Endothelial cell of umbilical vein (primary cell): ENCODE measurements at places on chromosomes 7 and 10. TPM values are rescaled to one million over a fixed set of nuclear protein-coding genes. Genes with fewer than 3 reads are reported as not detected.

GRCh38 chr10:117805139-117805538 is 241.6 kb downstream of the RAB11FIP2 start:
- no peak for DNase-seq

GRCh38 chr7:78396210-78396609 is 597.6 kb downstream of the PHTF2 start:
- no peak for DNase-seq

The PCDH15 gene
- total RNA-seq: not detected in 2 replicates

The NOM1 gene
- 36.7 and 38.6 TPM in 2 replicates for total RNA-seq
